ENCODE measurements at places on chromosomes 2 and 18. TPM values are rescaled to one million over a fixed set of nuclear protein-coding genes. Genes with fewer than 3 reads are reported as not detected.
A peak's percentile ranks its signal among the peaks of the same experiment; 100 is the strongest.

DNA sequence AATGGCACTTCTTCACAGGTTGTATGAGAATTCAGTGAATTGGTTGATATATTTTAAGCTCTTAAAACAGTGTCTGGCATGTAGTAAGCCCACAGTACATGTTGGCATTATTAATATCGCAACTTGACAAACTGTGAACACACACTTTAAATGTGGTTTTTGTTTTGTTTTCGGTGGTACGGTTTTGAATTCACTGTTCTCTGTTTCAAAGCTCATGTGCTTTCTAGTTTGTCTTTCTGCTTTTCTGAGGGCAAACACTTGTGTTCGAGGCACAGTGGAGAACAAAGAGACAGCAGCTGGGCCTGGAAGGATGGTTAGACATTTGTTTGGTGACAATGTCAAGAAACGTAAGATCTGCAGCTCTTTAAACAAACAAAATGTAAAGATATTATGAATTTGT, 276.5 kb upstream of the MC4R start:
- DNase-seq, result no peak

DNA sequence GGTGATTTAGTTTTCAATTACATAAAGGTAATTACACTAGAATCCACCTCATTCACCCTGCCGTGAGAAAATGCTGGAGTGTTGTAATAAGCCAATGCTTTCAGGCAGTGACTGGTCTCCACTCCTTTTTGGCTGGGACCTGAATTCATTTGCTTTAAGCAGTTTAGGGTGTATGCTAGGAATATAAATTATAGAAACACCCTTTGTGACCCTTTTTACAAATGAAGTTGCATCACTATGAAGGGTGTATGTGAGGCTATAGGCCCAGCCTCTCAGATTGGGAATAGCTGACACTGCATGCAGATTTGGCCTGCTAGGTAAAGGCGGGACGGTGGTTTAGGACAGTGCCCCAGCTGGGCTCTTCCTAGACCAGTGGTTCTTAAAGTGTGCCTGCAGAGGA, 50.8 kb upstream of the NFE2L2 start:
- DNase-seq, result no peak

The MPPE1 gene
- 19.3 TPM for total RNA-seq

DNA sequence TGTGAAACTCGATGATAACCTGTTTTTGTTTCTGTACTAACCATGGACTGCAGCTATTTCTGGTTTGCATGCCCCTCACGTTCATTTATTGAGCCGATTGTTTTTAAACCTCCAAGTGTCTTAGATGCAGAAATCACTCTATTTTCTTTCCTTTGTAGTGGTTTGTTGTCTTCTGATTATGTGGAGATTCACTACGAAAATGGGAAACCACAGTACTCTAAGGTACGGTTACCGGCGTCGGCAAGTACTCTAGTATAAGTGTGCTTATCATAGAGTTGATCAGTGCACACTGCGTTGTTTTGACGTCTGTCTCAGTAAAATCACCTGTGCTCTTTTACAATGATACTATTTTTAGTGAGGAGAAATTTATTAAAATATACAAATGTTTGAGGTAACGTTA, 87.4 kb downstream of the ADAM23 start:
- DNase-seq, result no peak

DNA sequence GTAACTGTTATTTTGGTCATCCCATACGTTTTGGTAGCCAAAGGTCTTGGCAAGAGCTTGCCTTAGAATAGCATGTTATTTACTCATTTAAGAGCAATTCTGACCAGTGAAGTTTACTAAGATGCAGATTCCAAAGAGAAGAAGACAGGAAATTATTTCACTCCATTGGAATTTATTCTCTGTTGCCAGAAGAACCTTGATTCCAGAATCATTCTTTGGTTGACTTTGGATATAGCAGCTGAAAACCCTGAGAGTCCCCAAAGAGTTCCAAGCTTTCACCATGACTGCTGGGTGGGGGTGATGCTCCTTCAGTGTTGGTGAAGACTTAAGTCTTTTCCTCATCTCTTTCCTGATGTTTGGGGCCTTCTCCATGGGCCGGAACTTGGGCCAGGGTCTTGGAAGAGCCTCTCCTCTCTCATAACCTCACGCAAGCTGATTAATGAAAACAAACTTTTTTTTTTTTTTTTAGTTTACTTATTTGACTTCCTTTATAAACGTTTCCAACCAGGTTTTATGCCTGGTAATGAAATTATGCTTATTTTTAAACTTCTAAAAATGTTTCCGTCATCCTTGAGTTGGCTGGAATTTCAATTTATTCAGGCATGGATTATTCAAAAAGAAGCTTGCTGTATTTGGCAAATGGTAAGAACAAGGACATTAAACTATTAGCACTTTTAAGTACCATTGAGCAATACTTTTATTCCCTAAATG, 192.0 kb downstream of the MTX2 start:
- no peak for DNase-seq

DNA sequence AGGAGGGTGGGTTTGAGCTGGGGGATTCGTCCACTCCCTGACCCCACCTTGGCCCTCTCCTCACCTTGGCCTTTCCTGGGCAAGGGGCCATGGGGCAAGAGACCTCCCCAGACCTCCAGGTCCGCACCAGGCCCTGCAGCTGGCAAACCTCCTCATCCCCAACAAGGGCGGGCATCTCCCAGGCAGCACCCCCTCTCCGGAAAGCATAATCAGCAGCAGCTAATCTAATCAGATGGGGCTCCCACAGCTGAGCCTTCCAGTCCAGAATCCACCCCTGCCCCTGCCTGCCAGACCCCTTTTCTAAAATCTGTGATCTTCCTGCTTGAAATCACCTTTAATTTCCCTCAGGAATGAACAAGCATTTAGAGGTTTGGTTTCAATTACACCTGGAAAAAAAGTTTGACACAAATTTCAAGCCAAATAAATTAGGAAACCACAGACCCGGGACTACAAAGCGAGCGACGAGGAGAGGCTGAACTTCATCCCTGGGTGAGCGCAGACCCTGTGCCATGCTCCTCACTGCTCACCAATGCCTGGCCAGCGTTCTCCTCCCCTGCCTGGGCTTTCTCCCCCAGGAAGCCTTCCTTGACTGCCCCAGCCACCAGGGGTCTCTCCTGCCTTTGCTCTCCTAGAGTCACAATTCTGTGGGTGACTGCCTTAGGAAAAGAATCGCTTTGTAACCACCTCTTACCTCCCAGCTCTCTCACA, 143.0 kb upstream of the MYCN start:
- DNase-seq, result no peak

The WIPF1 gene
- 19.0 TPM for total RNA-seq

The FAM110C gene
- total RNA-seq, result 7.3 TPM

DNA sequence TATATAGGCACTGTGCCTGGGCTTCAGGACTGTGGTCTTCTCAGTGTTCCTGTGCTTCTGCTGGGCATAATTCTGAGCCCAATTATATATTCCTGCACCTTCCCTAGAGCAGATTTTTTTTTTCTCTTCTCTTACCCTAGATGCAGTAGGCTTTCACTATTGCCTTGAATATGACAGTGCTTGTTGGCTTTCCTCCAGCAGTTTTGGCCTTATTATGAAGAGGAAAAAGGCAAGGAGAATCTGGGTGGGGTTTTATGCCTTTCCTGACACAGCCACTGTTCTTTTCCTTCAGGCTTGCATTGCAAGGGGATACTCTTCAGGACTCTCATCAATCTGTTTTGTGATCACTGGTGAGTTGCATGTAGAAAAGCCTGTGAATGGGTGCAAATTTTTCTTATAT, 221.9 kb upstream of the CELF4 start:
- no peak for DNase-seq

DNA sequence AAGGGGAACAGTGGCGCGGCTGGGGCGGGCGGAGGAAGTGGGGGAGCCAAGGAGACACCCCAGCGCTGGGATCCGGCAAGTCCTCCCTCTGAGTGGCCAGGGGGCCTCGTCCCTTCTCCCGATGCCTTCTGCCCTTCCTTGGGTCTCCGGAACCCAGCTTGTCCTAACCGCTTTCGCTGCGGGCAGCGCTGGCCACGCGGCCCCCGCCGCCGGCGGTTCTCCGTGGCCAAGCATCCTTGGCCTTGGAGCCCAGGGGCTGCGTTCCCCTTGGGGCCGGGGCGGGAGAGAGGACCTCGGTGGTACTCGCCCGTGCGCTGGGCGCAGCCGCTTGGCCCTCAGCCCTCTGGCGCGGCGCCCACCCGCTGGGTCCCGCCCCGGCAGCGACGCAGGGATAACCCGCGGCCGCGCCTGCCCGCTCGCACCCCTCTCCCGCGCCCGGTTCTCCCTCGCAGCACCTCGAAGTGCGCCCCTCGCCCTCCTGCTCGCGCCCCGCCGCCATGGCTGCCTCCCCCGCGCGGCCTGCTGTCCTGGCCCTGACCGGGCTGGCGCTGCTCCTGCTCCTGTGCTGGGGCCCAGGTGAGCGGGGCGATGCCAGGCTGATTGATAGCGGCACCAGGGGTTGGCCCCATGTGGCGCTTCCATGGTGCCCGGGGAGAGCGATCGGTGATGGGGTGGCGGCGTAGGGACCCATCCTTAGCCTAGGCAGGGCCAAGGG, 128.7 kb downstream of the UXS1 start:
- DNase-seq, result no peak

GRCh38 chr2:9401646-9402371, 21.5 kb downstream of the ITGB1BP1 start:
- no peak for DNase-seq

GRCh38 chr18:59954755-59955156, 55.0 kb downstream of the PMAIP1 start:
- DNase-seq, result no peak

The GRHL1 gene
- total RNA-seq, result 25.7 TPM

The ALPG gene
- not detected for total RNA-seq

- DNase-seq, result no peak
Observed at GRCh38 chr18:44748582-44748981, 67.9 kb downstream of the SETBP1 start.

DNA sequence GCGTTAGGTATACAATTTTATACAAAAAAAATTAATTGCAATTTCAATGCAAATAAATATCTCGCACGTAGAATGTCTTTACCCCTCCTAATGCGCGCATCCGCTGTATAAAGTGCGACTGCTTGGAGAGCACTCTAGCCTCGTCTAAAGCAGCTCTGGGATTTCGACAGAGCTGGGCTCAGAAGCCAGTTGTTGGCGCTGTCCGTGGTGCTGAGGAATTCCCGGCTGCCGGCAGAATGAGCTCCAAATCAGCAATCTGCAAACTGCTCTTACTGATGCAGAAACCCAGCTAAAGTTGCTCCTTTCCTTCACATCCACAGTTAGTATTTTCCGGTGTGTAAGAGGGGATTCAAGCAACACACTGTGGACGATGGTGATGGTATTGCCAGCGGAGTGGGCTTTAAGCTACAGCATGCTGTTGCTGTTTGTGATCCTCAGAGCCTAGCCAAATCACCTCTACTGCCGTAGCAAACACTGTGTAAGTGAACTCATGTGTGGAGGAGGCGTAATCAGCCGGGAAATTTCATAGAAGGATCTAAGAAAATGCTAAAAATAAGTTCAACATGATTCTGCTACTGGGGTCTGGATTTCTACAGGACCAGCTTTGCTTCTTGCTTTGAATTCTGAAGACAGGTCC, at the start of gene VWC2L:
VWC2L (plus strand) TSS at position 137 of the 637 bp plus-strand sequence. CDS start 3,140 bp downstream, outside the sequence.
- peak; percentile 49 for DNase-seq

- no peak for DNase-seq
Observed at GRCh38 chr2:127086990-127087790, 19.8 kb downstream of the BIN1 start.

GRCh38 chr18:43876748-43877147, 599.5 kb upstream of the SYT4 start:
- no peak for DNase-seq

DNA sequence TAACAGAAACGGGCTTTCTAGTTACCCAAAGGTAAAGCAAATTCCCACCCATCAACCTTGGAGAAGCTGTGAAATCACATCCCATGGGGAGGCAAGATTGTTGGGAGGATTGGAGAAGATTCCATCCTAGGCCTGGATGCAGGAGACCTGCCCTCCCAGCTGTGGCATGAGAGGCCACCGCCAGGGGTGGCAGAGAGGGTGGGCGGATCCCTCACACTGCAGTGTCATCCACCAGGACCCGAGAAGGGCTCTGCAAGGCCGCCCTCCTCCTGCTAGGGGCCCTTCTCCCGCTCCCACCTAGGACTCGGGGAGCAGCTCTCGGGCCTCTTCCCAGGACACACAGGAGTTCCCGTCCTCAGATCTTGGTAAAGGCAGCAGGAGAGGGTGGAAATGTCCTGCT, 15.5 kb upstream of the ATG16L1 start:
- DNase-seq, result no peak

GRCh38 chr2:60844105-60844504, 37.3 kb upstream of the REL start:
- no peak for DNase-seq

GRCh38 chr2:24354957-24355356, 5.4 kb downstream of the ITSN2 start:
- DNase-seq, result no peak

DNA sequence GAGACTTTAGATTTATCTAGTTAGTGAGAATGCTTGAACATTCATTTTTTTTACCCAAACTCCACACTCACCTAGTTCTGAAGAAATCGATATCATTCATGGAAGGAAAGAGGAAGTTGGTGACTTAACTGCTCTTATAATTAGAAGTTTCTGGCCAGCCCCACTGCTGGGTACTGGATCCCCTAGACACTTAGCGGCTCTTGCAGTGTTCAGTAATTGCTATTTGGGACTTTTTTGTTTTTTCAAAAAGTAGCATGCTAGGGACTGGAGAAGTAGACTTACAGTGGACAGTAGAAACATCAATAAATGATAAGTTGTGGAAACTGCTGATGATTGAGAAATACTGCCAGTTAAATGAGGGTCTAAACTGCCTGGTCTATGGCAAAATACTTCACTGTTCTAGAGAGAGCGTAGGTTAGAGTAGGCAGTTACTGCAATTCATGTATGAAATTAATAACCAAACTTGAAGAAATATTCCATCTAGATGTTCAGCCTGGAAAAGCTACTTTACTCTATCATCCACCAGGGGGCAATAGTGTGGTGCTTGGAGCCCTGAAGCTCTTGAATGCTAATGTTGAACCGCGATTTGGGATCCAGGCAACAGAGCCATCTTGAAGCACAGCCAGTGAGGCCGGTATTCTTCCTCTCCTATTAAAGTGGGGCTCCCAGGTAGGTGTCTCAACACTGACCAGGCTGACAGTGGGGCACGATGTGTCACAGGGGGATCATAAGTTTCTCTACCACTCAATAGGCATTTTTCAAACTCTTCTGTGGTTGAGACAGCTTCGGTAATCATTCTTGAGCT, 146.1 kb upstream of the SESTD1 start:
- peak; percentile 26 for DNase-seq

GRCh38 chr2:239942871-239943311, 82.3 kb downstream of the NDUFA10 start:
- DNase-seq, result no peak

Data from prostate gland (tissue), 2 donors.